ENCODE measurements at places on chromosomes 16 and 17.

DNA sequence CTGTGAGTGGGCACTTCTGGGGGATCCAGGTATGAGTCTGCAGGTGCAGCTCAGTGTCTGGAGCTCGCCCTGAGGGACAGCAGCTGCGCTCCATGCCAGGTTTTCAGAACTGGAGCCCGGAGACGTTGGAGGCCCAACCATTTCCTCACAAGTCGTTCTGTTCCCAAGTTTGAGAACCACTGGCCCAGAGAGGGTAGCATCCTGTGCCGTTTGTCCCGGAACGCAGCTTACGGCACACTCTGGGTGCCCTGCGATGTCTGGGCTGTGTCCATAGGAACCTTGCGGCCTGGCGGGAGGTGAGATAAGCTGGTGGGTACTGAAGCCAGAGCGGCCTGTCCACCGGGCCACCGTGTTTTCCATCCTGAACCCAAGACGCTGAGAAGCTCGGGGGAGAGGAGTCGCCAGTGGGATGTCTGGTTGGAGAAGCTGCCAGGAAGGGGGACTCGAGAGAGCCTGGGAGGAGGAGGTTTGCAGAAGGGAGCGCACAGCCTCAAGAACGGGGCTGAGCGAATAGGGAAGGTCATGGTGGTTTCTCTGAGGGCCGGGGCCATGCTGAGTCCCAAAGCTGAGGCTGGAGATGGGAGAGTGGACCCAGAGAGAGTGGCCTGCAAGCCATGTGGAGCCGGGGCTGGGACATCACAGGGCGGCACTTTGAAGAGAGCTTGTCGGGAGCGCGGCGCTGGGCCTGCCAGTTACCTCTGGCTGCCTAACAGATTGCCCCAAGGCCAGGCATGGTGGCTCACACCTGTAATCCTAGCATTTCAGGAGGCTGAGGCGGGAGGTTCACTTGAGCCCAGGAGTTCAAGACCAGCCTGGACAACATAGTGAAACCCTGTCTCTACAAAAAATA is 211.0 kb upstream of the GSE1 start:
- DNase-seq = no peak

GRCh38 chr17:40069751-40070708 is 7.3 kb downstream of the THRA start:
- no peak for DNase-seq

GRCh38 chr16:4373909-4374742 is 2.5 kb downstream of the VASN start:
- DNase-seq = no peak

DNA sequence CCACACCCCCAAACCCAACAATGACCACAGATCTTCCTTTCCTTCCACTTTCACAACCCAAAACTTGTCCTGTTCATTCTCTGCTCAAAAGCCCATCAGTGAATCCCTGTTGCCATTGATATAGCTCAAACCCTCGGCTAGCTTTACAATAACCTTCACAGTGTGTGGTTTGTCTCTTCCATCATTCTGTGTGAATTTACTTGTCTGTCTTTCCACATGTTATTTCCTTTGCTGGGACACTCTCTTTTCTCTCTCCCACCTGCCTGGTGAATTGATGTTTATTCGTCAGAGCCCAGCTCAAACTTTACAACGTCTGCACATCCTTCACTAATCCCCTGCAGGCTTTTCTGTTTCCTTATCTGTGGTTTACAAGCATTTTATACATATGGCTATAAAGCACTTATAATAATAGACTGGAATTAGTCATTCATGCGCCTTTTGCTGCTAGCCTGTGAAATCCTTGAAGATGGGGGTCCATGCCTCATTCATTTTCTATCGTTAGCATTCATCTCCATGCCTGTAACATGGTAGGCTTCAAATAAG is 114.4 kb downstream of the CDH13 start:
- no peak for DNase-seq

DNA sequence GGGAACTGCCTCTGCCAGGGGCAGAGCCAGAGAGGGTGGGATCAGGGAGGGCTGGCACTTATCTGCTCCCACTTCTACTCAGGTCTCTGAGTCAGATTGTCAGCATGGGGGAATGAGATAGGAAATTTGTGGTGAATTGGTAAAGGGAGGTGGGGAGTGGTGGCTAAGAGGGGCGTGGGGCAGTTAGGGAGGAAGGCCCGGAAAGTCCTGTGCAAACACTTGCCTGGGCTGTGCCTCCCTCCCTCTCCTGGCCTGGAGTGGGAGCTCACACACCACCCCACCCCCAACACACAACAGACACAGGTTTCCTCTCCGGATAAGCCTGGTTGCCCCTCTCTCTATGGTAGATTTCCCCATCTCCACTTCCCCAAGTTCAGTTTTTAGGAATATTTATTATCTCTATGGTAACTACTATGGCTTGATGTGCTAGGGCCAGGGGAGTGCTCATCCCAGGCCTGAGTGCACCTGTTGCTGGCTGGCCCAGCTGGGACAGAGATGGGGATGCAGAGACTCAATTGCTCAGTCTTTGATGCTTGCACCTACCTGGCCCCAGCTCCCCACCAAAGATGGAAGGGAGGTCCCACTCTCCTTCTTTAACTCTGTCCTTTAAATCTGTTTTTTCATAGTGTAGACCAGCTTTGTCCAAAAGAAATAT is 2.7 kb downstream of the SPNS2 start:
- no peak for DNase-seq

- DNase-seq = no peak
Measured at GRCh38 chr17:48294806-48295361, 135.1 kb downstream of the SKAP1 start.
